ENCODE measurements at places on chromosomes 11 and 22. TPM values are rescaled to one million over a fixed set of nuclear protein-coding genes. Genes with fewer than 3 reads are reported as not detected.

The SUSD2 gene
- 51.0 TPM for total RNA-seq

DNA sequence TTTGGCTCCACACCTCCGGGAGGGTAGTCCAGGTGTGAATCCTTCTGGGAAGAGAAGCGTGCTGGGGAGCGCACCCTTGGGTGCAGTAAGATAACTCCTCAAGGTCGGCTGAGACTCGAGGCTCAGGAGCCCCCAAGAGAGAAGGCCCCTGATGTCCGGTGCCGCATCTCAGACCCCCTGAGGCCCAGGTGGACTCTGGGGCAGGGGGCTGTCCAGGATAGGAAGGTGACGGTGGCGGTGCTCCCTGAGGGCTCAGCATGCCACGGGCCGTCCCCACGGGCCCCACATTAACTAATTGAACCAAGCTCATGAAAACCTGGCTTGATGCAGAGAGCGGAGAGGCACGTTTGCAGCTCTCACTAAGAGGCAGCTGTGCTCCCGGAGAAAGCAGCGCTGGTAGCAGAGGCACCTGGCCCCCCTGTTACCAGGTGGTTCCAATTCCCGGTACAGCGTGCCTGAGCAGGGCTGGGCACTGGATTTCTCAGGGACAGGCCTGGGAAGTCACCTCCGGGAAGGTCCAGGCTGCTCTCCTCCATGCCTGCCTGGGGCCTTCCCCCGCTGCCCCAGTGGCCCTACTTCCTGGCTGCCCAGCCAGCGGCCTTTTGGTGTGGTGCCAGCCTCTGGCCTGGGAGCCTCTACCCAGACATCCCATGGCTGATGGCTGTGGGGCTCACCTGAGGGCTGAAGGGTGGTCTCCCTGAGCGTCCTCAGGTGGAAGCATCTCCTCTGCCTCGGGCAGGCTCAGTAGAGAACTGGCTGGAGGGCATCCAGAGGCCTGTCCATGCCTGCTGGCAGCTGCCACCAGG lies 1.1 kb downstream of the KCNQ1 start:
- no peak for DNase-seq
- H3K27me3 ChIP-seq: no peaks in the 10 kb centered on the region
- no peaks in the 10 kb centered on the region for H3K4me1 ChIP-seq
- no peak overlapping the region for H3K27ac ChIP-seq

DNA sequence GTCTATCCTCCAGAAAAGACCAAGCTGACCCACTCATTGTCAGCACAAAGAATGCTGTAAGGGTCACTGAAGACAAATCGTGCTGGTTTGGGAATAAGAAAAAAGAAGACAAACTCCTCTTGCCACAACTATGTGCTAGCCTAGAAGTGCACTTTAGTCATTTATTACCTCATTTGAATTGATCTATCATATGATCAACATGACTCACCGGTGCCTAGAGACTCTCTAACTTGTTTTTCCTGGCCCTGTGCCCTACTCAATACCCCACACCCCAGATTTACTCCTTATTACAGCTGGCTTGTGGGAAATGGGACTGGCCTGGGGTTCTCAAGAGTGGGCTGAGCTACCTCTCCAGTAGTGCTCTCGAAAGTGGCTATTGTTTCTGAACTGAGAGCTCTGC lies 35.9 kb upstream of the HORMAD2 start:
- no peak overlapping the region for H3K4me3 ChIP-seq
- no peaks in the 10 kb centered on the region for H3K36me3 ChIP-seq
- no peaks in the 10 kb centered on the region for H3K4me1 ChIP-seq
- H3K27me3 ChIP-seq: no peaks in the 10 kb centered on the region

DNA sequence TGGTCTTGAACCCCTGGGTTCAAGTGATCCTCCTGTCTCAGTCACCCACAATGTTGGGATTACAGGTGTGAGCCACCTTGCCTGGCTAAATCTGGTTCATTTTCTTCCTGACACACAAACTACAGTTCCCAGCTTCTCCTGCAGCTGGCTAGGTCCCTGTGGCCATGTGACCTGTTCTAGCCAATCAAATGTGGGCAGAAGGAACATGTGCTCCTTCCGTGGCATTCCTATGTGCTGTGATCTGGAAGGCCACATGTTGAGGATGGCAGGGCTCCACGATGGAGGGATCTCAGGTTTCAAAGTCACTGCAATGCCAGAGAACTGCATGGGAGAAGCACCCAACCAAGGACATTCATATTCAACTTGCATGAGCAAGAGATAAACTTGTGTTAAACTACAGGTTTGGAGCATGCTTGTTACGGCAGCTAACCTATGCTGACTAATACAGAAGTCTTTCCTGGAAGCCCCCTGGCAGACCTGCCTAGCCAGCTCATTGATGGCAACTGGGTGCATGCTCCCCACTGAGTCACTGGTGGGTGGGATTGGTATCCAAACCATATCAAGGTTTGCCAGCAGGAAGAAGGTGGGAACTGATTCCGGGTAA lies 86.0 kb downstream of the RPS6KA4 start:
- DNase-seq: no peak
- no peaks in the 10 kb centered on the region for H3K27me3 ChIP-seq
- no peak overlapping the region for H3K27ac ChIP-seq
- H3K36me3 ChIP-seq: no peaks in the 10 kb centered on the region
- peaks cover 12% of the 10 kb centered on the region for H3K4me1 ChIP-seq
- no peak overlapping the region for H3K4me3 ChIP-seq

GRCh38 chr22:39938509-39939111 lies 21.6 kb upstream of the TMA7B start:
- no peak for DNase-seq
- H3K27me3 ChIP-seq: no peaks in the 10 kb centered on the region
- H3K4me3 ChIP-seq: no peak overlapping the region
- H3K4me1 ChIP-seq: no peaks in the 10 kb centered on the region
- H3K27ac ChIP-seq: no peak overlapping the region
